ENCODE measurements at places on chromosomes 13 and 19. TPM values are rescaled to one million over a fixed set of nuclear protein-coding genes. Genes with fewer than 3 reads are reported as not detected.
A peak's percentile ranks its signal among the peaks of the same experiment; 100 is the strongest.

Gene HNRNPA1L2
- 3.6 TPM for total RNA-seq

DNA sequence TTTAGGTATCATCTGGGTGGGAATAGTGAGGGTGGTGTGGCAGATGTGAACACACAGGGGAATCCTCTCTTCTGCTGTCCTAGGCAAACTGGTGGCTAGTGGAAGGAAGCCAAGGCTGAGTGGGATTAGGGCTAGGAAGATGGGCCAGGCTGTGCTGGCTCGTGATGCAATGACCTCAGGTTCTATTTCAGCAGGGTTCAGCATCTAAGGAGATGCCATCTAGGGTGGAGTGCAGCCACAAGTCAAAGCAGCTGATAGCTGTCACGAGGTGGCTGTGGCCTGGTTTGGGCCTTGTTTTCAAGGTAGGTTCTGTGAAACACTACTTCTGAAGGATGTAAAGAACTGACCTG lies 21.6 kb downstream of the ARL11 start:
- no peak for DNase-seq
- H3K36me3 ChIP-seq: no peaks in the 10 kb centered on the region
- H3K4me1 ChIP-seq: no peaks in the 10 kb centered on the region
- H3K27me3 ChIP-seq: no peaks in the 10 kb centered on the region
- H3K27ac ChIP-seq: no peak overlapping the region
- H3K4me3 ChIP-seq: no peak overlapping the region

DNA sequence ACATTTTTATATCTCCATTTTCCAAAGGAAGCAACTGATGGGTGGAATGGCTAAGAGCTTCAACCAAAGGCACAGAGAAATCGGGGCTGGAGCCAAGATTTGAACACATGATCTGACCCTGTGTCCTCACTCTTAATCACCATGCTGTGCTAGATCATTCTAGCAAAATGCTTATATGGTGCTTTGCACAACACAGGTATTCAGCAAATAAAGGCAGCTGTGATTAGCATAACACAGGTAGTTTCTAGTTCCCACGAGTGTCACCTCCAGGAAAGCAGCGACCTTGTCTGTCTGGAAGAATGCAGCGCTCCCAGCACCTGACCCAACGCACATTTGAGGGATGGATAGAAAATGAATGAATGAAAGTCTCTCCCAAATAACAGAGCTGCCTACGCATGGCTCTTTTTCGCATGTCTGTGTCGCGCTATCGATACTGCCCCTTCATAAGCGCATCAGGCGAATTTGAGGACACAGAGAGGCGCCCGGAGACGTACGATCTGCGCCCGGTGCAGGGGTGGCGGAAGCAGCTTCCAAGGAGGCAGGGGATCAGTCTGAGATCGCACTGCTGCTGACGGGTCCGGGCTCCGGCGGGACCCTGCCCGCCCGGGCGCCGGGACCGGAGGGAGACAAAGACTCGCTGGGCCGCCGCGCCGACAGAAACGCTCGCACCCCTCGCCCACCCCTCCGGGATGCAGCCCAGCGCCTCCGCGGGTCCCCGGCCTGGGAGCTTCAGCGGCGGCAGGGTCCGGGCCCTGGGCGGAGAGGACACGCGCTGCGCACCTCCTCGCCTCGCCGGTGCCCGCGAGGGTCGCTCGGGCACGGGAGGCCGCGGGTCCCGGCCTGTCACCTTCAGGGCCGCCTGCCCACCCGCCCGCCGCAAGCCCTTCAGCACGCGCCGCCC lies 609 bp downstream of the EPS15L1 start:
- peak overlapping the region; percentile 90 for H3K4me3 ChIP-seq
- H3K36me3 ChIP-seq: no peaks in the 10 kb centered on the region
- no peaks in the 10 kb centered on the region for H3K27me3 ChIP-seq
- peak; percentile 93 for DNase-seq
- H3K4me1 ChIP-seq: peaks cover 9% of the 10 kb centered on the region

- H3K4me1 ChIP-seq: peaks cover 4% of the 10 kb centered on the region
- H3K27me3 ChIP-seq: no peaks in the 10 kb centered on the region
- H3K4me3 ChIP-seq: no peak overlapping the region
Measured at GRCh38 chr13:30191491-30192100, 115.8 kb downstream of the KATNAL1 start.

GRCh38 chr19:33402421-33403220 lies 29.1 kb downstream of the CEBPG start:
- no peak overlapping the region for H3K4me3 ChIP-seq
- no peaks in the 10 kb centered on the region for H3K27me3 ChIP-seq
- no peaks in the 10 kb centered on the region for H3K36me3 ChIP-seq
- no peaks in the 10 kb centered on the region for H3K4me1 ChIP-seq
- H3K27ac ChIP-seq: no peak overlapping the region
- peak; percentile 90 for DNase-seq

DNA sequence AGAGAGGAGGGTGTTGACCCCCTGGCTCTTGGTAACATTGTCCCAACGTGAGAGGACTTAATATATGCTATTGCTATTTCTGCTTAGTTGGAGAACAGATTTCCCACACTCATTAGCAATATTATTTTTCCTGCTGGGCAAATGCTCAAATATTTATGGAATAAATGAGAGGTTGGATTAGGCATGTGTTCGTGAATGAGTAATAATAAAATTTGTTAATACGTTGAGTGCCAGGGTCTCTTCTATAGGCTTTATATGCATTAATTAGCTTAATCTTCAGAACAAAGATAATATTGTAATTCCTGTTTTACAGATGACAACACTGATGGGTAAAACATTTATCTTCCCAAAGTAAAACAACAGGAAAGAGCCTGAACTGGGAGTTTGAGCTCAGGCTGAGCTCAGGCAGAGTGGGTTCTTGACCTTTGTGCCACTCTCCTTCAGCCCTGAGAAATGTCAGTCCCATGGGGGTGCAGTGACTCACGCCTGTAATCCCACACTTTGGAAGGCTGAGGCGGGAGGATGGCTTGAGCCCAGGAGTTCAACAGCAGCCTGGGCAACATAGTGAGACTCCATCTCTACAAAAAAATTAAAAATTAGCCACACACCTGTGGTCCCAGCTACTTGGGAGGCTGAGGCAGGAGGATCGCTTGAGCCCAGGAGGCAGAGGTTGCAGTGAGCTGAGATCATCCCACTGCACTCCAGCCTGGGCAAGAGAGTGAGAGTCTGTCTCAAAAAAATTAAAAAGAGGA lies 1.2 kb downstream of the ZNF233 start:
- no peaks in the 10 kb centered on the region for H3K27me3 ChIP-seq
- peaks cover 7% of the 10 kb centered on the region for H3K4me1 ChIP-seq
- H3K36me3 ChIP-seq: no peaks in the 10 kb centered on the region
- no peak for DNase-seq

- no peaks in the 10 kb centered on the region for H3K4me1 ChIP-seq
- H3K27ac ChIP-seq: no peak overlapping the region
- H3K4me3 ChIP-seq: no peak overlapping the region
- no peak for DNase-seq
- no peaks in the 10 kb centered on the region for H3K36me3 ChIP-seq
Measured at GRCh38 chr13:61183670-61184069, 232.0 kb downstream of the PCDH20 start.

DNA sequence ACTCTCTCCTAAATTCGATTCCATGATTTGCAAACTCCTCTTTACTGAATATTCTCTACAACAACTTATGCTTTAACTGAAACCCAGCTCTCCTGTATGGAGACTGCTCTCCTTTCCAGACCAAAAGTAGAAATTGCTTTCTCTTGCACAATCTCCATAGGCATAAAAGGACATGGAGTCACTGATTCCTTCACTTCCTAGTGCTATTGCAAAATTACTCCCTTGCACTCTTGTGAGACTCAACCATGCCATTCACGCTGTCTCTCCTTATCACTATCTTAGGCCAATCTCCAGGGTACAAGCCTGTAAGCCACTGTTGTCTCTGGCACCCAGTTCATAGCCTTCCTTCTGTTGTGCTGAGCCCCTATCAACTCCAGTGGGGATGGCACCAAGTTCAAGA lies 30.6 kb downstream of the SERPINE3 start:
- peak overlapping the region; percentile 2 for H3K27ac ChIP-seq
- H3K4me3 ChIP-seq: no peak overlapping the region
- peaks cover 5% of the 10 kb centered on the region for H3K4me1 ChIP-seq
- H3K36me3 ChIP-seq: peaks cover 72% of the 10 kb centered on the region
- DNase-seq: no peak

DNA sequence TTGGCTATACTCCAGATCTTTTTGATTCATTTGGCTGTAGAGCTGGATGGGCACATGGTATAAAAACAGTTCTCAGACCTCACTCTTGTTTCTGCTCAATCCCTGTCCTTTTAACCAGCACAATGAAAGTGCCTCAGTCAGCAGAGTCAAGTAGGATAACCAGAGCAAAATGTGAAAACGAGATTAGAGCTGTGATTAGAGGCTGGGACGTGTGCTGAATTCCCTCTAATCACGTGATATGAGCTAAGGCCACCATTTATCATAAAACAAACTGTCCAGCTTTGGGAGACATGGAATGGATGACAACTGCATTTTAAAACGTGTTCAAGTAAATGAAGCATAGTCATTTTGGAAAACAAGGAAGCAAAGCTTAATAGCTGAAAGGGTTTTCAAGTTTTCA lies 54.1 kb downstream of the GJA3 start:
- H3K27ac ChIP-seq: no peak overlapping the region
- no peaks in the 10 kb centered on the region for H3K4me1 ChIP-seq
- H3K27me3 ChIP-seq: peaks cover 34% of the 10 kb centered on the region
- no peaks in the 10 kb centered on the region for H3K36me3 ChIP-seq
- no peak overlapping the region for H3K4me3 ChIP-seq
- DNase-seq: no peak

Gene SMAD9
- total RNA-seq: 4.7 TPM

DNA sequence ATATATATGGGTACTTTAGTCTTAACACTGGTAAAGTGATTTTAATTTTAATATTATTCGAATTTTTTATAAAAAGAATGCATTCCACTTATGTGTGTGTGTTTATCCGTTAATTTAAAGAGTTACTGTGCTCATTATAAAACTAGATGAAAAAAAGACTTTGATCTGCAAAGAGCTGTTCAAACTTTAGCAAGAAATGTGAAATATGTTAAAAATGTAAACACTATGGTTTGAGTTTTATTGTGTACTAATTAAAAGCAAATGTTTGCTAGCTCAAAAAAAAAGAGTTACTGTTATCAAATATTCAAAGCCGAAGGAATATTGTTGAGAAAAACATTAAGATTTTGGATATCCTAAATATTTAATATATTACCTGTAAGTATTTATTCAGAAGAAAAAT lies 34.5 kb downstream of the UFM1 start:
- H3K4me1 ChIP-seq: no peaks in the 10 kb centered on the region
- no peak overlapping the region for H3K4me3 ChIP-seq
- H3K27me3 ChIP-seq: peaks cover 10% of the 10 kb centered on the region
- DNase-seq: no peak
- no peaks in the 10 kb centered on the region for H3K36me3 ChIP-seq

DNA sequence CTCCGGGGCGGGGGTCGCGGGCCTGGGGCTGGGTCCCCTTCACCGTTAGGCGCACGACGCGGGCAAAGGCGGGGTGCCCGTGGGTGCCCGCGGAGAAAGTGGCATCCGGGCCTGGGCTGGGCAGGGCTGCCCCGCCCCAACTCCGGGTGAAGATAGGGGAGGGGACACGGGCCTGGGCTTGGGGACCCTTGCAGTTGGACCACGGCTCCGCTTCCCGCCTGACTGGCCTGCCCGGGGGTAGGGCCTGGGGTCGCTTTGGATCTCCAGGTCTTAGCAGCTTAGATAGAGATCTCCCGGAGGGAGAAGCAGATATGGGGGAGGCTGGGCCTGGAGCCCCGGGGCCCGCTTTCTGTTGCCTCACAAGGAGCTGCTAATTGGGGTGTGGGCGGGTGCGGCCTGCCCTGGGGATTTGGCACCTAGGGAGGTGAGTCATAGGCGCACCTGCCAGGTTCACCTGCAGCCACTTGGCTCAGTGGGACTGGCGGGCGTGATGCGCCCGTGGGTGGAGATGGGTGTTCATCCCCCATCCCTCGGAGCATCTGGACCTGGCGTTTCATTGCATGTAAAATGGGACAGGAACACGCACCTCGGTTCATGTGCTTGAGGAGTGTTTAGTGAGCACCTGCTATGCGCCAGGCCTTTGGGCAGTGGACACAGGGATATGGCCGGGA lies 585 bp downstream of the MAP1S start:
- H3K4me1 ChIP-seq: peaks cover 19% of the 10 kb centered on the region
- H3K36me3 ChIP-seq: peaks cover 5% of the 10 kb centered on the region
- no peak overlapping the region for H3K27ac ChIP-seq
- H3K4me3 ChIP-seq: peak overlapping the region; percentile 85
- DNase-seq: peak; percentile 93

Gene ZNF221
- 9.0 TPM for total RNA-seq

Gene CRLF1
- 6.9 TPM for total RNA-seq

DNA sequence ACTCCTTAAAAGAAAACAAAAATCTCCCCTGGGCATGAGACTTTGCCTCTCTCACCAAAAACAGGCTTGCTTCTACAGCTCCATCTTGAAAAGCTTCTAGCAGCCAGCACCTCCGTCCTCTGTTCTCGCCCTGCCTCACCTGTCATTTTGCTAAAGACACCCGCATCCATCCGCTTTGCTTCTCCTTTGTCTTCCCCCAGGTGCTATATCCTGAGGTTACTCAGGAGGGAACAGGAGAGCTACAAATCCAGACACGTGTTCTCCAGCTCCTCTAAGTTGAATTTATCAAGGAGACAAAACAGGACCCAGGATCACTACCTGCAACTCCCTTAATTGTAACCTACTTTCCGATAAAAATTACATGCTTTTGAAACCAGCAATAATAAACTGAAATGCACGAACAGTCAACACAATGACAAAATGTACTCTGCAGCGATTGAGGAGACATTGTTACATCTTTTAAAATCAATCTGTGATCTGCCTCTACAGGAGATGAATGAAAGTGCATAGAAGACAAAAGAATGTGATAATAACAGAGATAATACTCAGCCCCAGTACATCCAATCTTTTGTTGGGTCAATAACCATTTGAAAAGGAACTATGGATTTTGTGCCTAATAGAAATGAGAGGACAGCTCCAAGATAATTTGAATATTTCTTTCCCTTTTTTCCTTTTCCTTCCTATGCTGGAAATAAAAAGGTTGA lies 221.2 kb downstream of the DCLK1 start:
- H3K27me3 ChIP-seq: no peaks in the 10 kb centered on the region
- no peak overlapping the region for H3K27ac ChIP-seq

GRCh38 chr19:28358633-28359032 lies 854.3 kb downstream of the UQCRFS1 start:
- no peak for DNase-seq
- H3K27ac ChIP-seq: no peak overlapping the region
- no peaks in the 10 kb centered on the region for H3K4me1 ChIP-seq
- H3K4me3 ChIP-seq: no peak overlapping the region

Gene PGLYRP1
- not detected for total RNA-seq

Gene MBD3L3
- not detected for total RNA-seq

- peaks cover 30% of the 10 kb centered on the region for H3K36me3 ChIP-seq
- peak; percentile 83 for DNase-seq
- H3K27me3 ChIP-seq: no peaks in the 10 kb centered on the region
- H3K4me1 ChIP-seq: peaks cover 6% of the 10 kb centered on the region
- no peak overlapping the region for H3K27ac ChIP-seq
Measured at GRCh38 chr19:2038284-2039088, 12.6 kb downstream of the MKNK2 start.

GRCh38 chr19:43755256-43755801 lies 567 bp upstream of the SMG9 start:
- H3K4me3 ChIP-seq: peak overlapping the region; percentile 87
- no peaks in the 10 kb centered on the region for H3K27me3 ChIP-seq
- peaks cover 75% of the 10 kb centered on the region for H3K4me1 ChIP-seq
- peaks cover 3% of the 10 kb centered on the region for H3K36me3 ChIP-seq

- H3K27me3 ChIP-seq: no peaks in the 10 kb centered on the region
- no peaks in the 10 kb centered on the region for H3K4me1 ChIP-seq
- H3K27ac ChIP-seq: no peak overlapping the region
- H3K36me3 ChIP-seq: no peaks in the 10 kb centered on the region
- no peak for DNase-seq
- H3K4me3 ChIP-seq: no peak overlapping the region
Measured at GRCh38 chr13:29185926-29186325, 365.8 kb downstream of the MTUS2 start.

Gene RFPL4AL1
- not detected for total RNA-seq

Measured in osteoblast (primary cell).